WERI-Rb-1 (cell line): ENCODE measurements at places on chromosomes 16 and 17.
A peak's percentile ranks its signal among the peaks of the same experiment; 100 is the strongest.

GRCh38 chr17:36461330-36462110 is 25.0 kb upstream of the ZNHIT3 start:
- DNase-seq = no peak

- DNase-seq = no peak
Measured at GRCh38 chr17:72651988-72652387, 440.5 kb downstream of the SLC39A11 start.

DNA sequence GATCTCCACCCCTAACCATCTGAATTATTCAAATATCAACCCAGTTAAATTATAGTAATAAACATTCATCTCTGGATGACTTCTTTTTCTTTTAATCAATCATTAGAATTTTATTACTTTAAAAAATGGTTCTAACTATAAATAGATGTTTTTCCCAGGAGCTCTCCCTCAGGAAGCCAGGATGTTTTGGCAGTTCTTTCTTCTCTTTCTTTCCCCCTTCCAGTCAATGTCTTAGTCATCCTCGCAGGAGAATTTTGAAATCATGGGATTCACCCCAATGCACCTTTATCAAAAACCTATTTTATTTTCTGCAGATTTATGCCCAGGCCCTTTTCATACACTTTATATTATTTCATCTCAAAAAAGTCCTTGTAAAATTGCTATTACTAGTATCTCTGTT is 711.6 kb downstream of the CDH11 start:
- no peak for DNase-seq

DNA sequence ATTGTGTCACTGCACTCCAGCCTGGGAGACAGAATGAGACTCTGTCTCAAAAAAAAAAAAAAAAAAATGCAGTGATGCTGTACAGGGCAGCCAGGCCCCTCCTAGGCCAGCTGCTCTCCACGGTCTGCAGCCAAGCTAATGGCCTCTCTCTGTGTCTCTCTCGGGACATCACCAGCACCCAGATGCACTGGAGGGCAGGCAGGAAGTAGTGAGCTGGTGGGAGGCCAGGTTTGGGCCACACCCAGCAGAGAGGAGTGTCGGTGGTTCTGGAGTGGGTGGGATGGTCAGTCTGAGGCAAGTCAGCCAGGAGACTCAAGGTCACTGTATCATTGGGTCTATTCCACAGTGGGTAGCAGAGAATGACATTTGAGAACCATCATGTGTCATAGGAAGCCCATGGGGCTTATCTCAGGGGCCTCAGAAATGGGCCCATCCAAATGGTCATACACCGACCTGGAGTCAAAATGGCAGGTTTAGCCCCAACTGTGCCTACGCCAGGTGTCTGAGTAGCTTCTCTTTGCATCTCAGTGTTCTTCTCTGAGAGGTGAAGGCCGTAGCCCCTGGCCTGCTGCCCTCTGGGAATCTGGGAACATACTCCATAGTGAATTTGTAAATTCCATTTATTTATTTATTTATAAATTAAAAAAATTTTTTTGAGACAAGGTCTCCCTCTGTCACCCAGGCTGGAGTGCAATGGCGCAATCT is 22.7 kb downstream of the WNT9B start:
- no peak for DNase-seq

- no peak for DNase-seq
Measured at GRCh38 chr17:79420318-79421243, 190.3 kb downstream of the RBFOX3 start.

GRCh38 chr17:33049781-33050414 is 58.3 kb downstream of the SPACA3 start:
- peak; percentile 48 for DNase-seq

DNA sequence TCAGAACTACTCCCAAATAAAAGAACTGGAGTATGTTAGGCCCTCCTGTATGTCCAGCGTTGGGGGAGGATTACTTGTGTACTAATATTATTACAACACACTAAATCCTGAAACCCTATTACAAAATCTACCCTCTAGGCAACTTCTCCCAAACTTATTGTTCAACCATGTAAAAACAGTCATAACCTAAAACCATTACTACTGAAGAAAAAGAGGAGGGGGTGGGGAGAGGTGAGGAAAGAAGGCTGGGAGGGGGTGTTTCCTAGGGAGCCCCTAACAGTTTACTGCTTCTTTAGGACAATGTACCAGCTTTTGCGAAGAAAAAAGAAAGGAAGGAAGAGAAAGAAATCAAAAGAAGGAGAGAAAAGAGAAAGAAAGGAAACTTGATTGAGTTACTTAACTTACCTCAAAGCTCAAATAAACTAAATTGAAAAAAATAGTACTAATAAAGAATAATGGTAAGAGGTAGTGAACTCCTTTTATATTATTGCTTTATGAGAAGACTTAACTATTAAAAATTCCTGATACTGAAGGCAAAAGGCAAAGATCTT is 2.3 kb downstream of the SALL1 start:
- no peak for DNase-seq

- DNase-seq = peak; percentile 20
Measured at GRCh38 chr16:65728167-65728566, 606.3 kb upstream of the CDH11 start.

DNA sequence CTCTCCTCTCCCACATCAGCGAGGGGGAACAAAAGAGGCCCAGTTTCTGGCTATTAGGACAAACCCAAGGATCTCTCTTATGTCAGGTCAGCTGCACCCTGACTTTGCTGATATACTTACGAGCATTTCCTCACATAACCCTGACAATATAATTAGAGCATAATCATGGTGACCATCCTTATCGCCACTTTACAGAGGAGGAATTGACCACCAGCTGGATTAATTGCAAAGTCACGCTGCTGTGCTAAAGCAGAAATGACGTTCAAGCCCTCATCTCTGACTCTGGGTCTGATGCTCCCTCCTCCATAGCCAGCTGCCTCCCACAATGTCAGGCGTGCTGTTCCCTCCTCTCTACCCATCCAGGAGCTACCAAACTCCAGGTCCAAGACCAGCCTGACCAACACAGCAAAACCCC is 42.6 kb downstream of the TRARG1 start:
- no peak for DNase-seq

- peak; percentile 97 for DNase-seq
Measured at GRCh38 chr17:50783193-50783660, 15.9 kb upstream of the ANKRD40CL start.

DNA sequence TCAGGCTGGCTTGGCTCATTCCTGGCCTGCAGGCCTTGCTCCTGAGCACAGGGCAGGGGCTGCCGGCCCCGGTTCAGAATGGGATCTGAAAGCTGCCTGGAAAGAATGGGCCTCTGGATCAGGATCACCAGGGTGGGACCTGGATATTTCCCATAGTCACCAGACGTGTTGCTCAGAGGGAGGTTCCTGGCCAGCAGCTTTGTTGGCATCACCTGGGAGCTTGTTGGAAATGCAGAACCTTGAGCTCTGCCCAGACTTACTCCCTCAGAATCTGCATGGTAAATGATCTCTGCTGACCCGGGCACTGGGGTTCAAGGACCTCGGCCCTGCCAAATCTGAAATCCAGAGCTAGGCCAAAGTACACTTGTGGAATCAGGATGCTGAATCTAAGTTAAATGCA is 29.5 kb upstream of the MED9 start:
- no peak for DNase-seq

GRCh38 chr16:83653785-83654184 is 154.0 kb upstream of the HSBP1 start:
- no peak for DNase-seq

GRCh38 chr17:82477934-82478333 is 19.4 kb downstream of the NARF start:
- no peak for DNase-seq

DNA sequence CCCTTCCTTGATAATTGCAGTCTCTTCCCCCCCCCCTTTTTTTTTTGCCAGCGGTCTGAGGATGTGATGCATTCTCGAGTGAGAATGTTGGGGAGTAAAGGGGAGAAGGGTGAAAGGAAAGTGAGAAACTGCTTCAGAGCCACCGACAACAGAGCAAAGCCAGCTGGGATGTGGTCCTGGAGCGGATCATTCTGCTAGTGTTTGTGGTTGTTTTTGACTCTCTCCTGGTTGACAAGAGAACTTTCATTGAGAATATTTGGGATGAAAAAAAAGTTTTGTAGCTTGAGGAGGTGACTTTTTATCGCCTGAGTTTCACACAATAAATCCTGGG is 1.3 kb downstream of the NF1 start:
- DNase-seq = no peak

GRCh38 chr16:50261707-50262235 is 4.6 kb upstream of the ADCY7 start:
- no peak for DNase-seq

- DNase-seq = no peak
Measured at GRCh38 chr17:79012563-79013134, 3.1 kb upstream of the CANT1 start.

GRCh38 chr17:246226-246625 is 64.8 kb upstream of the DOC2B start:
- DNase-seq = no peak

GRCh38 chr17:37570527-37571093 is 38.6 kb downstream of the SYNRG start:
- DNase-seq = peak; percentile 70

- no peak for DNase-seq
Measured at GRCh38 chr16:14205666-14206065, 134.5 kb downstream of the MRTFB start.

DNA sequence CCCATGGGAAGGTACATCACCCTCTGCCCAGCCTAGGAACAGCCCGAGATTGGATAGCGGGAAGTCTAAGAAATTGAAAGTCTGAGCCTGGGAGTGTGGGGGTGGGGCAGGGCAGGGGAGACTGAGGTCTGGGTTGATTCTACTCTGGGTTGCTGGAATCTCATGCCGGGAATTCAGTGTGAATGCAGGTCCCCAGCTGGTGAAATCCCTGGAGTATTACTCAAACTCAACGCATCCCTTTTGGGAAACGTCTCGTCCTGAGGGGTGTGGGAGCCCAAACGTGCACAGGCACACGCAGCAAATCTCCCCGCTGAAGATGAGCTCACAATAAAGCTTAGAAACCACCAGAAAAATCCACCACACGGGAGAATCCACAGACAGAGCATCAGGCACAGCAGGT is 55.4 kb downstream of the SOCS1 start:
- DNase-seq = no peak

GRCh38 chr17:78032166-78032565 is 73.7 kb downstream of the TNRC6C start:
- DNase-seq = no peak

DNA sequence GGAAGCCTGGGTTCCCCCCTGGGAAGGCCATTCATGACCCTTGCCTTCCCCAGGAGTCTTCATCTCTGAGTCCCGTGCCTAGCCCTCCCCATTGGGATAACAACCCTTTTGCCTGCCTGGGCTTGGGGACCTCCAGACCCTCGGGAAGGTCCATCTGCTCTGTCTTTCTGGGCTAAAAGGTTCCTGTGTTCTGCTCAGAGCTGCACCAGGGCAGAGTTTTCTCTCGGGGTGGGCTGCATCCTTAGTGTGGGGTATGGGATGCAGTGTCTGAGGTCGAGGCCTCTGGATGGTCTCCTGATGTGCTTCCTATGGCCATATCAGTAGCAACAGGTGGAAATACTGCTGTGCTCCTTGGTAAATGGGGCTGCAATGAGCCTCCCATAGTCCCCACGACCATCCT is 22.9 kb upstream of the PLLP start:
- no peak for DNase-seq

GRCh38 chr17:37191219-37191618 is 184.6 kb upstream of the C17orf78 start:
- no peak for DNase-seq

- peak; percentile 70 for DNase-seq
Measured at GRCh38 chr17:42674755-42675347, 1.9 kb downstream of the PLEKHH3 start.

DNA sequence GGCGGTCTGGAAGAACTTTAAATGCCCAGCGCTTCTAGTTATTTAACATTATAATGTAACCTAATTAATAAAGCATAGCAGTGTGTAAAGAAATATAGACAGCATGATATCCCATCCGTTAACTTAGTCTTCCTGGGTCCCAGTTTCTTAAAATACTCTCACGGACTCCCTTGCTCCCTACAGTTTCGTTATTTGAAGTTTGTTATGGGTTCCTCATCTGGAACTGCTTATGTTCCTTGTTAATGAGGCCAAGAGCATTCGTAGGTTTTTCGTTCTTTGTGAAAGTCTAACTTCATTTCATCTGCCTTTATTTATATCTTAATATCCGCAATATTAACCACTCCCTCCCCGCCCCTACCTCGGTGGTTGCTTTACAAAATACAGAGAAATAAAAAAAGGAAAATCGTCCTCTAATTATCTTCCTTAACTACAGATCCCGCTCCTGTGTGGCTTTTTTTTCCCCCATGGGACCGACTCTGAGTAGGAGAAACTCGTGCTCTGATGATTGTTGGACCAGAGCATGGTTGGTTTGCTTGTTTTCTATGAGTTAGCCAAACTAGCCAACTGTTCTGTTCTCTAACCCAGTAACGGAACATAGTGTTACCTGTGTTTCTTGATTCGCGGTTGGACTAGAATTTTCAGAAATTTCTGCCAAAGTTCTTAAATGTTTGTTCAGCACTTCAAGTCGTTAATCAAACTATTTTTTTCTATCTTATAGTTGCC is 863 bp downstream of the ADPRM start:
- no peak for DNase-seq

DNA sequence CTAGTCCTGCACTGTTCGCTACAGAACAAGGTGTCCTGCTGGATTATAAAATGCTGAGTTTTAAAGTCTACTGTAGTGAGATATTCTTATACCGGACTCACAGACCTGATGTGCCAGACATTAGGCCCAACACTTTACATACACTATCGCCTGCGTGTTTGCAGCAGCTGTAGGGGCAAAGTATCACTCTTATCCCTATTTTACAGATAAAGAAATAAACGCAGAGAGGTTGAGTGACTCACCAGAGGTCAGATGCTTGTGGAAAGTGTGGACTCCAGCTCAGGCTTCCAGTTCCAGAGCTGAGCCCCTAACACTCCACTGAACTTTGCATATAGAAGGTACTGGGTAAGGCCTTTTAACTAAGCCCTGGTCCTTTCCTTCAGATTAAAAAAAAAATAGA is 47.4 kb downstream of the PLXDC1 start:
- DNase-seq = no peak

DNA sequence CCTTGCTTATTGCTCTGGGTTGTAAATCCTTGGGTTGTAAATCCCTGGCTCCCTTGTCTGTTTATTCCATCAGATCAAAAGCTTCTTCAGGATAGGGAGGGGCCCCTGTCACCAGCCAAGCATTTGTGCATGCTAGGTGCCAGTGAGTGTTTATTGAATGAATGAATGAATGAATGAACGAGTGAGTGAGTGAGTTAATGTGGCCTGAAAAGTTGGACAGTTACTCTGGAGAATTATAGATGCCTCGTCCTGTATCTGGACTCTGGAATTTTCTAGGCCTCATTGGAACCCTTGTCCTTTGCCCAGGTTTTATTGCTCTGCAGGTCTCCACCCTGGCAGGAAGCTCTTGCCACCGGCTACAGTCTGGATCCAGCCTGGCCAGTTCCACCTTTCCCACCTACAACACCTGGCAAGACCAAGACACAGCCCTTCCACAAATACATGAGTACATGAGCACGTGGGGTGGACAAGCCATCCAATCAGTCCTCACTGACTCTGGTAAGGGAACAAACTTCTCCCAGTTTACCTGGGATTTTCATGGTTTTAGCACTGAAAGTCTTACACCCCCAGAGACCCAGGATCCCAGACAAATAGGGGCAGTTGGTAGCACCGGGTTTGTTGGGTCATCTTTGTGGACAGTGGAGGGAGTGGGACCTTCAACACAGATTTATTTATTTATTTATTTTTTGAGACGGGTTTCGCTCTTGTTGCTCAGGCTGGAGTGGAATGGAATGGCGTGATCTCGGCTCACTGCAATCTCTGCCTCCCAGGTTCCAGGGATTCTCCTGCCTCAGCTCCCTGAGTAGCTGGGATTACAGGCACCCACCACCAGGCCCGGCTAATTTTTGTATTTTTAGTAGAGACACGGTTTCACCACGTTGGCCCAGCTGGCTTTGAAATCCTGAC is 14.7 kb upstream of the CDH1 start:
- no peak for DNase-seq
